ENCODE measurements at places on chromosomes 6 and 20. TPM values are rescaled to one million over a fixed set of nuclear protein-coding genes. Genes with fewer than 3 reads are reported as not detected.

GRCh38 chr6:118761645-118762044 lies 110.3 kb upstream of the CEP85L start:
- H3K36me3 ChIP-seq: no peaks in the 10 kb centered on the region
- no peaks in the 10 kb centered on the region for H3K4me1 ChIP-seq
- no peak overlapping the region for H3K27ac ChIP-seq
- no peak overlapping the region for H3K4me3 ChIP-seq
- no peaks in the 10 kb centered on the region for H3K27me3 ChIP-seq

The B4GALT5 gene
- 19.0 TPM for total RNA-seq

- no peaks in the 10 kb centered on the region for H3K4me1 ChIP-seq
- no peak for DNase-seq
- no peak overlapping the region for H3K27ac ChIP-seq
- no peak overlapping the region for H3K4me3 ChIP-seq
These were observed 35.2 kb upstream of the MC3R start for GRCh38 chr20:56213321-56213720.

- no peaks in the 10 kb centered on the region for H3K4me1 ChIP-seq
- H3K4me3 ChIP-seq: no peak overlapping the region
- no peaks in the 10 kb centered on the region for H3K27me3 ChIP-seq
- no peaks in the 10 kb centered on the region for H3K36me3 ChIP-seq
- no peak for DNase-seq
These were observed 64.1 kb downstream of the C6orf118 start for GRCh38 chr6:165245287-165245686.

GRCh38 chr20:55446301-55446700 lies 559.0 kb downstream of the CBLN4 start:
- H3K36me3 ChIP-seq: no peaks in the 10 kb centered on the region
- no peak overlapping the region for H3K4me3 ChIP-seq
- H3K27ac ChIP-seq: no peak overlapping the region
- no peak for DNase-seq
- H3K27me3 ChIP-seq: no peaks in the 10 kb centered on the region

DNA sequence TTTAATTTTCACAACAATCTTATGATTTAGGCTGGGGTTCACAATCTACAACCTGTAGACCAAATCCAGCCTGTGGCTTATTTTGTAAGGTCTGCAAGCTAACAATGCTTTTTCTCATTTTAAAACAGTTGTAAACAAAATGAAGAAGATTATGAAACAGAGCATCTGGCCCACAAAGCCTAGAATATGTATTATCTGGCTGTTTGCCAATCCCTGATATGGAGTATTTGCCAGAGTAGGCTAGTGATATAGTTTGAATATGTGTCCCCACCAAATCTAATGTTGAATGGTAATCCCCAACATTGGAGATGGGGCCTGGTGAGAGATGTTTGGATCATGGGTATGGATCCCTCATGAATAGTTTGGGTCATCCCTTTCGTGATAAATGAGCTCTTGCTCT lies 201.8 kb downstream of the DHX35 start:
- H3K27ac ChIP-seq: no peak overlapping the region
- H3K4me1 ChIP-seq: no peaks in the 10 kb centered on the region
- H3K36me3 ChIP-seq: no peaks in the 10 kb centered on the region

DNA sequence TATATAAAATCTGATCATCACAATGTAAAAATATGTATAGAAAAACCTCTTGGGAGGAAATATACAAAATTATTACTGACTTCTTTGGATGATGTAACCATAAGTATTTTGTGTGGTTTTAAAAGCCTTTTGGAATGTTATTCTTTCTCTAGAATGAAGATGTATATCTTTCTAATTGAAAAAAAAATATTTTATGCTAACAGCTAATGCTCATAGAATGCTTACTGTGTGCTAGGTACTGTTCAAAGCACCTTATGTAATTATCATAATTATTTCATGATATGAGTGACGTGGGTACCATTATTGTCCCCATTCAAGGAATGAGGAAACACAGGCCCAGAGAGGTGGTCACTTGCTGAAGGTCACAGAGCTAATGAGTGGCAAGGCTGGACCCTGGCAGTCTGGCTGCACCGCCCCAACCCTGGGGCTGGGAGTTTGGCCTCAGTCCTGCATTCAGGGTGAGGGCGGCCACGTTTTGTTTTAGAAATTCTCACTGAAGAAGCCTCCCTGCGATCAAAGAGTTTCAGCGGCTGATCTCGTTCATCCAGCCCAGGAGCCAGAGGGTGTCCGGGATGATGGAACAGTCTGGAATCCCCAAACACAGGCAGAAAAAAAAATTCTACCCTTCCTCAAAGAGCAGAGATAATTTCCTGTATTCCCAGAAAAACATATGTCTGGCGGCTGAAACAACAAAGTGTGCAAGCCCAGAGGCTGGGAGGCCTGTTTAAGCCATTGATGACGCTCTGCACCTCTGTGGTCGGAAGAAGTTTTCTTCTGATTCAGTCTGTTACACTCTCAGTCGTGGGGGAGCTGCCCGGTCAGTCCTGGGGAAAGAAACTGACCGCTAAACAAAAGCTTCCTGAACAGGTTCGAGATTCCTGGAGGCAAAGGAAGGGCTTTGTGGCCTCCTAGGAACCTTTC lies 37.3 kb downstream of the TFEB start:
- no peaks in the 10 kb centered on the region for H3K27me3 ChIP-seq
- peak; percentile 77 for DNase-seq
- H3K27ac ChIP-seq: peak overlapping the region; percentile 52
- no peak overlapping the region for H3K4me3 ChIP-seq
- peaks cover 4% of the 10 kb centered on the region for H3K4me1 ChIP-seq

DNA sequence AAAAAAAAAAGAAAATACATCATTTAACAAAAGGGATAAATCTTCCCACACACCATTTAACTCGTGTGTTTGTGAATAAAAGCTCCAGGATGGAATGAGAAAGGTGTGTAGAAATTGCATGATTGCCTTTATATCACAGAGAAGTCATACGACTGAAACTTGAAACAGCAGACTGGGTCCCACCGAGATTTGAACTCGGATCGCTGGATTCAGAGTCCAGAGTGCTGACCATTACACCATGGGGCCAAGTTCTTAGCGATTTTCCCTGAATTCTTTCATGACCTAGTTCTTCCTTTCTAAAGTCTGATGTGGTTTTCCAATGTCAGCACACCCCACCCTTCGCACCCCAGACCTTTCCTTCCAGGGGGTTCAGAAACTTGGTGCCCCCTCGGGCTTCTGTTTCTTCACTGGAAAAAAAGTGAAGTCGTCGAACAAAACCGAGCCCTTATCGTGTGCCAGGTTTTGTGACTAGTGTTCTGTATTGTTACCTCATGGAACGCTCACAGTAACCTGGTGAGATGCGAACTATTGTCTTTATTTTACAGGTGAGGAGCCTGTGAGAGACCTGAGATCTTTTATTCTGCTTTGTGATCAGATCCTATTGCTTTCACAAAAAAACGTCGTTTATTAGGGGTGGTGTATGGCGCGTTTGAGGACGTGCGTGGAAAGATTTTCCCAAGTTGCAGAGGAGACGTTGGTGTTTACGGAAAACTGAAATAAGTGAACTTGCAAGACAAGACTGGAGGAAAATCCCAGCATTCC lies 120.8 kb downstream of the OR2B2 start:
- no peaks in the 10 kb centered on the region for H3K36me3 ChIP-seq
- no peaks in the 10 kb centered on the region for H3K27me3 ChIP-seq
- H3K27ac ChIP-seq: no peak overlapping the region
- peak overlapping the region; percentile 78 for H3K4me3 ChIP-seq
- DNase-seq: peak; percentile 86
- no peaks in the 10 kb centered on the region for H3K4me1 ChIP-seq

DNA sequence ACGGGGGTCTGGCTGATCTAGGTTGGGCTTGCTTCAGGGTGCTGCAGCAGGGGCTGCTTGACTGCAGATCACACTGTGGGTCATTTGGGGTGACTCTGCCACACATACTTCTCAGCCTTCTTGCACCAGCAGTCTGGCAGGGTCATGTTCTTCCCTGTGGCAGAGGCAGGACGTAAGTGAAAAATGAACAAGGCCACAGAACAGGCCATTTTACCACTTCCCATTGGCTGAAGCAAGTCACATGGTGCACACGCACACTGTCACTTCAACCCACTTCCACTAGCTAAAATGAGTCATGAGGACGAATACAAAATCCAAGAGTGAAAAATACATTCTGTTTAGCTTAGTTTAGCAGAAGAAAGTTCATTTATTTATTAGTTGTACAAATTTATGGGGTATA lies 168.6 kb upstream of the GGTLC1 start:
- H3K36me3 ChIP-seq: no peaks in the 10 kb centered on the region
- no peaks in the 10 kb centered on the region for H3K4me1 ChIP-seq
- DNase-seq: no peak
- H3K4me3 ChIP-seq: no peak overlapping the region
- H3K27me3 ChIP-seq: no peaks in the 10 kb centered on the region

The CAP2 gene
- 8.6 TPM for total RNA-seq

- H3K36me3 ChIP-seq: no peaks in the 10 kb centered on the region
- no peak overlapping the region for H3K27ac ChIP-seq
- DNase-seq: no peak
- no peaks in the 10 kb centered on the region for H3K27me3 ChIP-seq
- peaks cover 7% of the 10 kb centered on the region for H3K4me1 ChIP-seq
These were observed 198.0 kb downstream of the SIM1 start for GRCh38 chr6:100266494-100267401.

- DNase-seq: no peak
- H3K4me3 ChIP-seq: no peak overlapping the region
- peaks cover 29% of the 10 kb centered on the region for H3K27me3 ChIP-seq
- peaks cover 11% of the 10 kb centered on the region for H3K4me1 ChIP-seq
- no peak overlapping the region for H3K27ac ChIP-seq
- H3K36me3 ChIP-seq: peaks cover 3% of the 10 kb centered on the region
These were observed 62.6 kb downstream of the SRC start for GRCh38 chr20:37408302-37409193.

- H3K4me3 ChIP-seq: no peak overlapping the region
- H3K36me3 ChIP-seq: no peaks in the 10 kb centered on the region
- no peaks in the 10 kb centered on the region for H3K4me1 ChIP-seq
- H3K27me3 ChIP-seq: no peaks in the 10 kb centered on the region
- DNase-seq: no peak
- H3K27ac ChIP-seq: no peak overlapping the region
These were observed 193.2 kb upstream of the VGLL2 start for GRCh38 chr6:117072134-117072533.

GRCh38 chr20:50248104-50248641 lies 57.5 kb downstream of the CEBPB start:
- H3K4me3 ChIP-seq: no peak overlapping the region
- H3K27ac ChIP-seq: no peak overlapping the region
- H3K4me1 ChIP-seq: peaks cover 7% of the 10 kb centered on the region
- H3K36me3 ChIP-seq: no peaks in the 10 kb centered on the region
- H3K27me3 ChIP-seq: no peaks in the 10 kb centered on the region

DNA sequence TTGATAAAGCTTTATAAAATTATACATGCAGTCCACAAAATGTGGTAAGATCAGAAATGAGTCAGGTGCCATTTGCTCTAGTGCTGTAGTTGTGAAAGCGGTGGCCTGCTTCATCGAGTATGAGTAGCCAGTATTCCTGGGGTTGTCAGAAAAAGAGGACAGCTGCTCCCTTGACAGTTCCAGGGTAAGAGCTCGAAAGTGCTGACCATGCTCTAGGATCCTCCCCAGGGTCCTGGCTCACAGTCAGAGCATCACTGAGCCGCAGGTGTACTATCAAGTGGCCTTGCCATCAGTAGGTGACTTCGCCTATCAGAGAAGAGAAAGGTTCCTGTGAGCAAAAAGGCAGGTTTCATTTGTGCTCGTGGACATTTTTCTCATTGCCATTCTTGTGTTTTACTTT lies 3.6 kb downstream of the BTBD3 start:
- DNase-seq: peak; percentile 37
- peaks cover 2% of the 10 kb centered on the region for H3K4me1 ChIP-seq
- no peaks in the 10 kb centered on the region for H3K27me3 ChIP-seq
- no peak overlapping the region for H3K27ac ChIP-seq

GRCh38 chr6:82651845-82652335 lies 288.3 kb downstream of the TPBG start:
- no peaks in the 10 kb centered on the region for H3K27me3 ChIP-seq
- H3K4me1 ChIP-seq: no peaks in the 10 kb centered on the region
- DNase-seq: no peak
- H3K36me3 ChIP-seq: no peaks in the 10 kb centered on the region
- H3K27ac ChIP-seq: no peak overlapping the region
- no peak overlapping the region for H3K4me3 ChIP-seq

The PARD6B gene
- total RNA-seq: 1.0 TPM

GRCh38 chr20:36491901-36492617 lies 49.3 kb upstream of the MYL9 start:
- DNase-seq: peak; percentile 47
- H3K36me3 ChIP-seq: peaks cover 11% of the 10 kb centered on the region
- H3K27me3 ChIP-seq: no peaks in the 10 kb centered on the region
- no peak overlapping the region for H3K4me3 ChIP-seq
- H3K4me1 ChIP-seq: peaks cover 24% of the 10 kb centered on the region

The KIF25 gene
- total RNA-seq: 0.26 TPM
